ENCODE measurements at places on chromosomes 7 and 10. TPM values are rescaled to one million over a fixed set of nuclear protein-coding genes. Genes with fewer than 3 reads are reported as not detected.

Gene PRKCQ
- total RNA-seq = 8.5 TPM

Gene PDGFA
- 26.1 TPM for total RNA-seq

Gene ZWINT
- 9.0 TPM for total RNA-seq

Gene PRRT4
- total RNA-seq = 0.82 TPM

Gene PSD
- total RNA-seq = 4.6 TPM

Gene HMX2
- not detected for total RNA-seq

Gene PLEKHS1
- total RNA-seq = 11.6 TPM

Gene MMD2
- total RNA-seq = not detected

Gene PTPRE
- 27.3 TPM for total RNA-seq

Gene GRM8
- not detected for total RNA-seq

Gene ITGB8
- total RNA-seq = 29.7 TPM

Gene ACBD7
- total RNA-seq = 4.0 TPM

DNA sequence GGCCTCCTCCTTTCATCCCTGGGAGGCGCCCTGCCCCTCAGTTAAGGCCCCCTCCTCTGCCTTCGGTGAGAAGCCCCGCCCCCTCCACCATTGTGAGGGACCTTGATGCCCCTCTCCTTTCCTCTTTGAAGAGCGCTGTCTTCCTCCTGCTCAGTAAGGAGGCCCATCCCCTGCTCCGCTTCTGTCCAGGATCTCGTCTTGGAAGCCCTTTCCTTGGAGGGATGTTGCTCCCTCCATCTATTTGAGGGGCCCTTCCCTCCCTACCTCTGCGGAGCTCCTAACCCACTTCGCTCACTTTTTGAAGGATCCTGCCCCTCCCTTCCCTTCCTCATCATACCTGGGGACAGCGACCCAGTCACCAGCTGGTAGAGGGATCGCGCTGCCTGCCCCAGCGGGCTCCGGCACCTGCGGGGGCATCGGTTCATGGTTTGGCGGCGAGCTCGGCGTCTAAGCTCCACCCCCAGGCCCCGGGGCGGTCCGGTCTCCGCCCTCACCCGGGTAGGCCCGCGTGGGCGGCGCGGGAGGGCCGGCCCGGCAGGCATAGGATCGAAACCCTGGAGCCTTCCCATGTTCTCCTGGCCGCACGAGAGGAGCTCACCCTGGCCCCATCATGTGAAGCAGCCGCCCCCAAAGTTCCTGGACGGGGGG, 4.1 kb downstream of the KCNIP2 start:
- H3K4me1 ChIP-seq = peaks cover 14% of the 10 kb centered on the region
- H3K27ac ChIP-seq = no peak overlapping the region
- DNase-seq = no peak
- H3K27me3 ChIP-seq = no peaks in the 10 kb centered on the region
- H3K4me3 ChIP-seq = no peak overlapping the region

DNA sequence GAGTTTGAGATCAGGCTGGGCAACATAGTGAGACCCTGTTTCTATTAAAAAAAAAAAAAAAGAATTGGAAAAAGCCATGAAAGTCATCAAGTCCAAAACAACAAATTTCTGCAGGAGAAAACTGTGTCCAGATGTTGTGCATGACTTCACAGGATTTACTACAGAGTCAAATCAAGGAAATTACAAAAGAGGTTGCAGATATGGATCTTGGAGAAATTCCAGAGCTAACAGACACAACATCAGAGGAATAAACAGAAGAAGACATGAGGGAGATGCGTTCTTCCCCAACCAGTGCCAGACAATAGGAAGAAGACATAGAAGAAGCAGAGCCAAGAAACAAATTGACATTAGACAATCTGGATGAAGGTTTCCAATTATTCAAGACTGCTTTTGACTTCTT, 24.3 kb upstream of the KCNIP2 start:
- no peaks in the 10 kb centered on the region for H3K36me3 ChIP-seq
- H3K27ac ChIP-seq = no peak overlapping the region
- no peak overlapping the region for H3K4me3 ChIP-seq
- no peaks in the 10 kb centered on the region for H3K27me3 ChIP-seq

DNA sequence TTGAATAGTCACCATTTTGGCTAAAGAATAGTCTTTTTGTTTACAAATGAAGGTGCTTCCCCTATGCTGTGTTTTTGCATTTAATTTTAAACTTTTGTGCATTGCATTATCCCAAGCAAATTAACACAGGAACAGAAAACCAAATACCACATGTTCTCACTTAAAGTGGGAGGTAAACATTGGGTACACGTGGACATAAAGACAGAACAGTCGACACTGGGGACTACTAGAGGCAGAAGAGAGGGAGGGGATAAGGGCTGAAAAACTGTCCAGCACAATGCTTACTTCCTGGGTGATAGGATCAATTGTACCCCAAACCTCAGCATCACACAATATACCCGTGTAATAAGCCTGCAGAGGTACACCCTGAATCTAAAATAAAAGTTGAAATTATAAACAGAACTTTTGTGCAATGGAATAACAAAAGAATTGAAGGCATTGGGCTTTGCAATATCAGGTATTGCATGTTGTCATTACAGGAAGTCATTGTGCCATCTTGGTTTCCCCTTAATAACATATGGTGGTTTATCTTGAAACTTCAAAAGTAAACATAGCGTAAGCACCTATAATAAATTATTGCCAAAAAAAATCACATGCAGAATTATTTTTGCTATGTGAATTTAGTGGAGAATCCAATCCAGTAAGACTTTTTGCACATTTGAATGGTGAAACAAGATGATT, 16.1 kb downstream of the ADD3 start:
- H3K4me1 ChIP-seq = peaks cover 21% of the 10 kb centered on the region
- H3K27ac ChIP-seq = no peak overlapping the region
- DNase-seq = no peak
- H3K4me3 ChIP-seq = no peak overlapping the region
- H3K27me3 ChIP-seq = no peaks in the 10 kb centered on the region
- no peaks in the 10 kb centered on the region for H3K36me3 ChIP-seq

DNA sequence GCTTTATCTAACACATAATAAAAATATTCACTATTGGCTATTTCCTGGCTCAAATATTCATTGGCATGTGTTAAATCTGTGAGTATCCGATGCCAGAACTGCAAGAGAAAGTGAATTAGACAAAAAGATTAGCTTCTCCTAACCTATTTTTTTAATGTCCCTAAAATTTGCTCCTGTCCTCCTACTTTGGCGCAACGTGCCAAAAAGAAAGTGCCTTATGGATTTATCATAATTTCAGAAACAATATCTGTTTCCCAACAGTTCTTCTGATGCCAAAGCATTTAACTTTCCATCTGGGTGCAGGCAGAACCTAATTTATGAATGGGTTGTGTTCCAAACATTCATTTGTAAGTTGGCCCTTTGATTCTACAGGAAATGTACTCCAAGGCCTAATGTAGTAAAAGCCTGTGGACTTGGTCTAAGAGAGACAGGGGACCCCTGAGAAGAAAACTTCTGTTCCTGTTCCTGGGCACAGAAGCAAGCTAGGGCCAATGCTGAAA, 15.4 kb downstream of the PIP4K2A start:
- no peak overlapping the region for H3K27ac ChIP-seq
- no peak for DNase-seq
- no peak overlapping the region for H3K4me3 ChIP-seq
- H3K27me3 ChIP-seq = no peaks in the 10 kb centered on the region

GRCh38 chr7:103990991-103991390, 1.5 kb upstream of the RELN start:
- no peaks in the 10 kb centered on the region for H3K36me3 ChIP-seq
- H3K4me3 ChIP-seq = no peak overlapping the region
- H3K4me1 ChIP-seq = no peaks in the 10 kb centered on the region
- DNase-seq = no peak

- no peak for DNase-seq
- H3K27me3 ChIP-seq = no peaks in the 10 kb centered on the region
- H3K4me1 ChIP-seq = no peaks in the 10 kb centered on the region
- no peaks in the 10 kb centered on the region for H3K36me3 ChIP-seq
Observed at GRCh38 chr10:105210546-105210945, 569.5 kb downstream of the SORCS3 start.

DNA sequence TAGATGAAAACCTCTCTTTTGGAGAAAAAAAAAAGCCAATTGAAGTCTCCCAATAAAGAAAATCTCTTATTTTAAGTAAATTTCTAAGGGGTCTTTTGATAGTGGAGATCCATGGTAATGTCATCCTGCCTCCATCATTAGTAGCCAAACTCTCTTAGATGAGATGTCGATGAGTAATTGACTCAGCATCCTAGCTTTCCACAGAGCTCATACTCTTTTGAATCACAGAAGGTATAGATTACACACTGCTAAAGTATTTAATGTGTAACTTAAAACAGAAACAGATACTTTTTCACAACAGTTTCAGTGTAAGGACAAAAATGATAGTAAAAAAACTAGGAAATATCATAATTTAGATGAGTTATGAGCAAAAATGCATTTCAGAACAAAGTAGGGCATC, 19.4 kb downstream of the MAGI2 start:
- H3K36me3 ChIP-seq = no peaks in the 10 kb centered on the region
- H3K4me1 ChIP-seq = no peaks in the 10 kb centered on the region
- no peak overlapping the region for H3K27ac ChIP-seq
- no peak for DNase-seq

- peaks cover 16% of the 10 kb centered on the region for H3K4me1 ChIP-seq
- peaks cover under 1% of the 10 kb centered on the region for H3K36me3 ChIP-seq
- no peak for DNase-seq
Observed at GRCh38 chr10:18196806-18197550, 56.8 kb downstream of the CACNB2 start.

DNA sequence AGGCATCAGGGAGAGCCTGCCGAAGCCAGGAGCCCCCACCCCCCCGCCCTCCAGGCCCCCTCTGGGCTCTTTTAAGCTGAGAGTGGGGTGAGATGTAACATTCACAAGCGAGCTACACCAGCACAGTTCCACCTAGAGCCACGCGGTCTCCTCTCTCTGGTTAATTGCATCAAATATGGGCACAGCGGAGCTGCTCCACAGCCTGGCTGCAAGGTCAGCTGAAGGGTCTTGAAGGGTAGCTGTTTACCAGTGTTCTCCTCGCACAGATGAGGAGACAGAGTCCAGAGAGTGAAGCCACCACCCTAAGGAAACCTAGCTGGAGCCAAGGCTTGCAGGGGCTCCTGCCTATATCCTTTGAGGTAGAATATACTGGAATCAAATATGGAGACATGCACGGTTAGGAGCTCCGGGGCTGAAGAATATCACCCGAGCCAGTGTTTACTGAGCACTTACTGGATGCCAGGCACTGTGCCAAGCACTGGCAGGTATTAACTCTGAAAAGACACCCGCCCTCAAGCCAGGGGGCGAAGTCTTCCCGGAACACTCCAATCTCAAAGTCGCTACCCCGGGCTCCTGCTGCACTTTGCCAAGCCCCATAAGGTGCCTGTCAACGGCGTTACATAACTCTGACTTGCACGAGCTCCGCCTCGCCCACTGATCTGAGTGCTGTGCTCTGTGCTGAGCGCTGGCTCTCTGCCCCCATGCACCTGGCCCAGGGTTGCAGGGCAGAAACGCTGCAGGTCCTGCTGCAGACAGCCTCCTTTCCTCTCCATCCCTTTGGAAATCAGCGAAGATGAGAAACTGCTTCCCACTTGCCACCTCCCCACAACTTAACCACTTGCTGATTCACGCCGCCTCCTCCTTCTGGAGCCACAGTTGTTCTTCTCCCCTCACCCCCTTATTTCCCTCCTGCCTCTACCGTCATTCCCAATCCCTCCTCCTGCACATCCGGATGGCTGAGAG, 5.4 kb downstream of the CHST15 start:
- no peak for DNase-seq
- H3K27ac ChIP-seq = no peak overlapping the region
- H3K4me1 ChIP-seq = peaks cover 25% of the 10 kb centered on the region

DNA sequence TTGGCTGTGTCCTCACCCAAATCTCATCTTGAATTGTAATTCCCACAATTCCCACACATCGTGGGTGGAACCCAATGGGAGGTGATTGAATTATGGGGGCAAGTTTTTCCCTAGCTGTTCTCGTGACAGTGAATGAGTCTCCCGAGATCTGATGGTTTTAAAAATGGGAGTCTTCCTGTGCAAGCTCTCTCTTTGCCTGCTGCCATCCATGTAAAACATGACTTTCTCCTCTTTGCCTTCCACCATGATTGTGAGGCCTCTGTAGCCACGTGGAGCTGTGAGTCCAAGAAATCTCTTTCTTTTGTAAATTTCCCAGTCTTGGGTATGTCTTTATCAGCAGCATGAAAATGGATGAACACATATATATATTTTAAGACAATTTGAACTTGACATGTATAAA, 285.4 kb downstream of the BAMBI start:
- H3K4me3 ChIP-seq = no peak overlapping the region
- DNase-seq = no peak
- no peaks in the 10 kb centered on the region for H3K36me3 ChIP-seq
- no peaks in the 10 kb centered on the region for H3K27me3 ChIP-seq

DNA sequence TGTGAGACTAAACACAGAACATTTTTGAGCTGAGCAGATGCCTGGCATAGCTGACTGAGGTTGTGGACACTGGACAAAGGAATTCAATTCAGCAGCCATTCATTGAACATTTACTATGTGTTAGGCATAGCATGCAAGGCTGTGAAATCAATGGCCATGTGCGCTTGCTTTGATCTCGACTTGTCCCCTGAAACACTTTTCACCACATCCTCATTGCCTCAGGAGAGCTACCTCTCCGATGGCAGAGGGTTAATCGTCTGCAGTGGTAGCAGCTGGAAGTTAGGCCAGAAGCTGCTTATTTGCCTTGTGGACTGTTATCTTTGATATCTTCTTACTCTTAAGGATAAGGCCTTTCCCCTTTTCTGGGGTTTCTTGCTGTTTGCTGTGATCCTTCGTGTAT, 297.8 kb downstream of the AUTS2 start:
- H3K4me3 ChIP-seq = no peak overlapping the region
- H3K4me1 ChIP-seq = no peaks in the 10 kb centered on the region
- no peak for DNase-seq
- no peaks in the 10 kb centered on the region for H3K36me3 ChIP-seq
- no peaks in the 10 kb centered on the region for H3K27me3 ChIP-seq

DNA sequence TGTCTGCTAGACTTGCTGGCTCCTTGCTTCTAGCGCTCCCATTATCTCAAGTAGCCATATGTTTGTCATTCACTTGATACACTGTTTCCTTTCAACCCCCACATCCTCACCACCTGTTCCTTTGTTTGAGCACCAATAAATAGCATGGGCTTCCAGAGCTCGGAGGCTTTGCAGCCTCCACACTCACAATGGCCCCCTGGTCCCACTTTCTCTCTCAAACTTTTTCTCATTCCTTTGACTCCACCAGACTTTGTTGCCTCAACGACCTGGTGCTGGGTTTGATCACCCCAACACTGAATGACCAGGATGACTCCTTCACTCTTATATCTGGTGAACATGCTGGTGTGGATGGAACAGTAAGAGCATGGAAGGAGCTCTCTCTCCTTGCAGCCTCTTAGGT, 114.5 kb upstream of the TRIM24 start:
- no peak for DNase-seq
- no peaks in the 10 kb centered on the region for H3K27me3 ChIP-seq
- H3K36me3 ChIP-seq = no peaks in the 10 kb centered on the region
- no peak overlapping the region for H3K4me3 ChIP-seq
- H3K4me1 ChIP-seq = no peaks in the 10 kb centered on the region

GRCh38 chr7:35351466-35351865, 97.6 kb upstream of the TBX20 start:
- no peaks in the 10 kb centered on the region for H3K4me1 ChIP-seq
- no peaks in the 10 kb centered on the region for H3K36me3 ChIP-seq
- H3K27ac ChIP-seq = no peak overlapping the region
- DNase-seq = no peak

GRCh38 chr10:105598207-105598606, 957.1 kb downstream of the SORCS3 start:
- no peak overlapping the region for H3K4me3 ChIP-seq
- no peaks in the 10 kb centered on the region for H3K36me3 ChIP-seq
- no peak overlapping the region for H3K27ac ChIP-seq
- H3K27me3 ChIP-seq = no peaks in the 10 kb centered on the region

All from lung (tissue), 17 donors.